ENCODE measurements at places on chromosomes 4 and X. TPM values are rescaled to one million over a fixed set of nuclear protein-coding genes. Genes with fewer than 3 reads are reported as not detected.
A peak's percentile ranks its signal among the peaks of the same experiment; 100 is the strongest.

GRCh38 chr4:2832309-2832980, 11.2 kb upstream of the ADD1 start:
- no peak for DNase-seq

- DNase-seq, result no peak
Observed at GRCh38 chrX:16028576-16028975, 94.8 kb upstream of the GRPR start.

GRCh38 chrX:32524385-32524784, 687.0 kb downstream of the DMD start:
- no peak for DNase-seq

DNA sequence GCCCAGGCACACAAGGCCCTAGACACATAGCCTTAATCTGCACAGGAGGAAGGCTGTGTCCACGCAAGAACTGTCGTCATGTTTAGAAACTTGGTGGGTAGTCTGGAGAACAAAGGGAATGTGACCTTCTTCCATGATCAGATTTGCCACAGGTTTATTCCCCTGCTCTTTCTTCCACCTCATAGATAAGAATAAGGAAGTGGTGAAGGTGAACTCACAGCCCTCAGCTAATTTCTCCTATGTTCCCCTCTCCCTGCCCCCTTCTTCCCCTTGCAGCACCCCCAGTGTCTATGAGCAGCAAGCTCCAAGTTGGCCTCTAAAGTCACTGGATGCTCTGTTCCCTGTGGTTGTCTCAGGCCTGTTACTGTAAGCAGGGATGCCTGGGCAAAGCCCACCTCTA, 39.8 kb upstream of the LAS1L start:
- no peak for DNase-seq

GRCh38 chr4:17771284-17771908, 10.0 kb downstream of the FAM184B start:
- DNase-seq, result no peak

GRCh38 chr4:40492691-40493090, 137.0 kb downstream of the RBM47 start:
- no peak for DNase-seq

DNA sequence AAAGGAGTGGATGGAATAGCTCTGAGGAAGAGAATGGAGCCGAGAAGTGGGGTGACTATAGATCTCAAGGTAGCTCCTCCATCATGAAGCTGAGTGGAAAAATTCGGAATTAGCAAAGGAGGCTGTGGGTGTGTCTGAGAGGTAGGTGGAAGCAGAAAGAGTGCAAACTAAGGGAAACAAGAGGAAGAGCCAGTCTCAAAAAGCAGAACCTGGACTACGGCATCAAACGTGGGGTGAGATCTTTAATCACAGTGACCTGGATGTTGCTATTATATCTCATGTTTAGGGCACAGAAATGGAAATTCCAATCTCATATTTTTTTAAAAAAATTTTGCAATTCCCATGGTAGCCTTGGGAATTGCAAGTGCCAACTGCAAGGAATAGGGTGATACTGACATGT, 162.5 kb upstream of the RASGEF1B start:
- no peak for DNase-seq

DNA sequence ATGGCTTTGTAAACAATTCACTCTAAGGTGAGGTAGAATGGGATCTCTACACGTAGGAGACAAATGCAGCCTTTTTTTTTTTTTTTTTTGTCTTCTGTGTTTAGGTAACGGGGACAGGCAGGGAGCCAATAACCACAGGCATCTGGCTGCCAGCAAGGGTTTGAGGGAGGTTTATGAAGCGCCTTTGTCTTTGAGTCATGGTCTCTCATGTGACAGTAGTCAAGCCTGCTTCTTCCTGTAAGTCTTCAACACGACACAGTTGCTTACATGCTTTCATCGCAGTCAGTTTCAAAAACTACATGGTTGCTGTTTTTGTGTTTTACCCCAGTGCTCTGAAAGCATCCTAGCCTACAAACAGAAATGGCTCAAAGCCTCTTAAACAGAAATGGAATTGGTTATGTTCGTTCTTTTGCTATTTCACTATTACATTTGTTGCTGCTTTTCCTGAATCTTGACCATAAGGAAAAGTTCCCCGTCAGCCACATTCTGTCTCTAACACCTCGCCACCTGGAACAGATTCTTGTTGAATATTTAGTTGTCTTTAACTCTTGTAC, 127.8 kb upstream of the METTL14 start:
- DNase-seq, result no peak

- no peak for DNase-seq
Observed at GRCh38 chr4:84407554-84408407, 91.3 kb downstream of the NKX6-1 start.

- DNase-seq, result peak; percentile 79
Observed at GRCh38 chrX:118356154-118356701, 10.3 kb downstream of the WDR44 start.

GRCh38 chrX:146755214-146755613, 54.4 kb upstream of the CXorf51B start:
- no peak for DNase-seq

DNA sequence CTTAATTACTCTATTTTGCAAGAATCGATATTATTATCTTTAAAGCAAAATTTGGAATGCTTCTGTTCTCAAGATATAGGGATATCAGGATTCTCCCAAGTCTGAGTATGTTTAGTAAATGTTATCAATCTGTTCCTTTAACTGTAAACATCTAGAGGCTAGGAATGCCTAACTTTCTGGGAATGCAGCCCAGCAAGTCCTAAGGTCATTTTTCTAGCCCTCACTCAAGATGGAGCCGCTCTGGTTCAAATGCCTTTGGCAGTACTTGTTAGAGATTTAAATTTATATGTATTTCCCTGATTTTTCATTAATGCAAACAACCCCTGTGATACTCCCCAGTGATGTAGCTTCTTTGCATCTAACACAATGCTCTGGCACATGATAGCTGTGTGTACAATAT, 623.8 kb upstream of the LCORL start:
- no peak for DNase-seq

GRCh38 chr4:118834070-118834469, 1.9 kb downstream of the SEC24D start:
- peak; percentile 33 for DNase-seq

GRCh38 chr4:173017802-173018201, 150.8 kb upstream of the GALNT7 start:
- no peak for DNase-seq

Gene ARMCX5
- total RNA-seq, result 17.7 TPM

Gene ALB
- not detected for total RNA-seq

Gene KLHL5
- 98.8 TPM for total RNA-seq

Gene BEX2
- total RNA-seq, result 0.79 TPM

Gene TRIM61
- total RNA-seq, result not detected

Gene HOPX
- total RNA-seq, result 1.7 TPM

Gene BMP3
- total RNA-seq, result not detected

Gene POF1B
- 2.2 TPM for total RNA-seq

Gene IQSEC2
- total RNA-seq, result 0.44 TPM

Gene RPS6KA6
- total RNA-seq, result 0.99 TPM

Gene EMD
- total RNA-seq, result 14.5 TPM
